ENCODE measurements at places on chromosomes 1 and 21. TPM values are rescaled to one million over a fixed set of nuclear protein-coding genes. Genes with fewer than 3 reads are reported as not detected.

Gene SLC35F3
- not detected for total RNA-seq

Gene AADACL4
- not detected for total RNA-seq

DNA sequence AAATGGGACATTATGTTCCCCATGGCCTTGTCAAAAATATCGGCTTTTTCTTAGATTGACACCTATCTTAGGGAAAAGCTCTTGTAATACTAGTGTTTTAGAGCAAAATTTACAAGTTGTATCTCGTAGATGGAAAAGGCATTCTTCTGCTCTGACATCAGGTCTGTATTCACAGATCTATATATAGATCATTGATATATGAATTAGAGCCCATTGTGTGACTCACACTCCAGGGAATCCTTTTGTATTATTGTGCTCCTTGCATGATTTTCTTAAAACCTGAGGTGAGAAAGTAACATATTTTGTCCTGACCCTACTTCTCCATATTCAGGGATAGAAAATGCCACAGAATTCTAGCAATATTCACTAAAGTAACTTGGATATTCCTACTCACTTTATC, 1160.8 kb upstream of the B3GALT2 start:
- DNase-seq, result no peak

GRCh38 chr1:51933344-51933743, 54.8 kb upstream of the NRDC start:
- no peak for DNase-seq

Gene NBPF4
- total RNA-seq, result not detected

Gene TMEM240
- 1.3 TPM for total RNA-seq

DNA sequence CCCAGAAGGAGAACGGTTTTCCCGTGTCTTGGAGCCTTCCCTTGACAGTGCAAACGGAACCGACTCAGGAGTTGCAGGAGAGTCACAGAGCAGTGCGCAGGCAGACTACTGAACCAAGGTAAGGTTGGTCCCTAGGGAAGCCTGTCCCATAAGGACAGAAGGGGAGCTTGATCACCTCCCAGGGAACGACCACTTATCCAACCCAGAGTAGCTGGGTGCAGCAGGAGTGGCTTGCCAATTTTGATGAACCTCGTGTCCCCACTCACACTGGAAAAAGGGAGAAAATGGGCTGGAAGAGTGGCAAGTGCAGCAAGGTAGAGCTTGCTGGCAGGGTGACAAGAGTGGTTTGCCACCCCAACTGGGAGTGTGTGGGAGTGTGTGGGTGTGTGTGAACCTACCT, 95.1 kb downstream of the LIPI start:
- no peak for DNase-seq

- DNase-seq, result no peak
Measured at GRCh38 chr1:175572932-175573868, 170.2 kb downstream of the TNR start.

DNA sequence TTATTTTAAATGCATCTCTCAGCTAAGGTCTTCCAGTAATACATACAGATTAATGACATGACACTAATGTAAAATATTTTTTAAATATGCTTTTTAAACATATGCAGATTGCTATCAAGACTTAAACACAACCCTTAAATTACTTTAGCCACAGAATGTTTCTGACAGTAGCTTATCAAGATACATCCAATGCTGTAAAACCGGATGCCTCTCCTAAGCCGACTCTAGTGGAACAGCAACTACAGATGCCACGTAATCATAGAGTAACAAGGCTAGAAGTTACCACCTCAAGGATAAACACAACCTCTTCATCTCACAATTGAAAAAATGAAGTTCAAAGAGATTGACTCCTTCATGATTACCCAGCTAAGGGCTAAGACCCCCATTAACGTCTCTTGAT, 68.4 kb downstream of the ZZZ3 start:
- DNase-seq, result no peak

Gene IGSF21
- total RNA-seq, result not detected

Gene IFNLR1
- total RNA-seq, result 4.1 TPM

Gene AHDC1
- 19.5 TPM for total RNA-seq

Gene SELENOF
- 74.5 TPM for total RNA-seq

Gene NBPF6
- total RNA-seq, result not detected

- DNase-seq, result no peak
Measured at GRCh38 chr21:46264046-46264689, 21.2 kb downstream of the MCM3AP start.

GRCh38 chr21:35394049-35394448, 344.9 kb upstream of the RUNX1 start:
- no peak for DNase-seq

DNA sequence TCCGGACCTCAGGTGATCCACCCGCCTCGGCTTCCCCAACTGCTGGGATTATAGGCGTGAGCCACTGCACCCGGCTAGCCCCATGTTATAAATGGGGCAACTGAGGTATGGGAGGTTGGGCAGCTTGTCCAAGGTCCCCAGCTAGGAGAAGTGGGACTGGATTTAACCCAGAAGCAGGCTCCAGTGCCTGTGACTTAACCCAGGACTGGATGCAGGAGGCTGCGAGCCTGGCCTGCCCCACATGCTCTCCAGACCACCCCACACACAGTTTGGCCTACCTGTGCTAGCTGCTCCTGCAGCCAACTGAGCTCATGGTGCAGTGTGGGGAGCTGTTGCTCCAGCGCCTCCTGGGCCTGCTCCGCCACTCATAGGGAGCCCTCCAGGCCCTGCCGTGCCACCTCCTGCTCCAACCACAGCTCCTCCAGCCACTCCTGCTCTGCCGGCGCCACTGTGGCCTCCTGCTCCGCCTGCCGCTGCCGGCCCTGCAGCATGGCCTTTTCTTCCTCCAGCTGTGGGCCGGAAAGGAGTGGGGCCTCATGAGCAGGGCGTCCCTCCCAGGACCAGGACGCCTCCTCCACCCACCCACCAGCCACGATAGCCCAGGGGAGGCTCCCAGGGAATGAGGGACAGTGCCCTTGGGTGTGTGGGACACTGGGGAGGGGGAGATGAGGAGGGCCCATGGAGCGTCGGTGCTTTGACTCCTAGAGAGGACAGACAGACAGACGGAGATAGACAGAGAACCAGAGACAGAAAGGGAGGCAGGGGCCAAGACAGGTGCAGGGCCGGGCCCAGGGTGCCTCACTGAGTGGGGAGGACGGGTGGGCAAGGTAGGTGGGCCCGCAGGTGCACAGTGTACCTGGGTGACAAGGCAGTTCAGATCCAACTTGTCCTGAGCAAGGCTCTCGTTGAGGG, 12.4 kb upstream of the NBPF1 start:
- no peak for DNase-seq

Gene PRKAA2
- total RNA-seq, result not detected

Gene REG4
- 3.1 TPM for total RNA-seq

GRCh38 chr1:26703478-26703877, 7.7 kb downstream of the ARID1A start:
- no peak for DNase-seq

DNA sequence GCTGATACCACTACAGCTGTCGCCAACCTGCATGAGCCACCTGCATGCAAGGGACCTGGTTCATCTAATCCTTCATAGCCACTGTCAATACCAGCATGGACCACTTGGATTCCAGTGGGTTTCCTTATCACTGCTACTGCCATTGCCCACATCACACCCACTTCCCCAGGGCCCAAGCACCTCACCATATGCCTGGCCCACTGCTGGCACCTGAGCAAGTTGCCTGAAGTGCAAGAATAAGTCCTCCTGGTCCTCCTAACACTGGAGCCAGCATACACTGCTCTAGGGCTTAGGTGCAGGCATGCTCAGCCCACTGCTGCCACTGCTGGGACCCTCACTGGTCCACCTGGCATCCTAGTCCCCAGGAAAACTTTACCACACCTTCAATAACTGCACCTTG, 1136.8 kb upstream of the ADGRL4 start:
- no peak for DNase-seq

DNA sequence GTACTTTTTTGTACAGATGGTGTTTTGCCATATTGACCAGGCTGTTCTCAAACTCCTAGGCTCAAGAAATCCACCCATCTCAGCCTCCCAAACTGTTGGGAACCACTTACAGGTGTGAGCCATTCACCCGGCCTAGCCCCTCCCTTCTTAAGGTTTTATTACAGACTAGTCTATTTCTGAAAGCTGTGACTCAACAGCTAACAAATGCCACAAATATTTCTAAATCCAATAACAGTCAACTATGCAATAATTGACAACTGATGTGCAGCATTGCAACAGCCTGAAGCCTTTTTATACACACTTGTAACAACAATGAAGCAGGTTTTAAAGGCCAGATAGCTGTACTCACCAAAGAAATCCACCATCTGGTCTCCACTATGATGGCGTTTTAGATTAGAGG, 51.4 kb downstream of the GRIK1 start:
- no peak for DNase-seq

GRCh38 chr1:9292361-9293240, at the start of gene SPSB1:
TSS of gene SPSB1 (plus strand) at chr1:9292894. CDS start at chr1:9355892, 62,998 bp downstream.
- peak; percentile 83 for DNase-seq

GRCh38 chr1:111454859-111455641, 5.8 kb downstream of the ATP5PB start:
- DNase-seq, result no peak

Gene AMY2A
- not detected for total RNA-seq

DNA sequence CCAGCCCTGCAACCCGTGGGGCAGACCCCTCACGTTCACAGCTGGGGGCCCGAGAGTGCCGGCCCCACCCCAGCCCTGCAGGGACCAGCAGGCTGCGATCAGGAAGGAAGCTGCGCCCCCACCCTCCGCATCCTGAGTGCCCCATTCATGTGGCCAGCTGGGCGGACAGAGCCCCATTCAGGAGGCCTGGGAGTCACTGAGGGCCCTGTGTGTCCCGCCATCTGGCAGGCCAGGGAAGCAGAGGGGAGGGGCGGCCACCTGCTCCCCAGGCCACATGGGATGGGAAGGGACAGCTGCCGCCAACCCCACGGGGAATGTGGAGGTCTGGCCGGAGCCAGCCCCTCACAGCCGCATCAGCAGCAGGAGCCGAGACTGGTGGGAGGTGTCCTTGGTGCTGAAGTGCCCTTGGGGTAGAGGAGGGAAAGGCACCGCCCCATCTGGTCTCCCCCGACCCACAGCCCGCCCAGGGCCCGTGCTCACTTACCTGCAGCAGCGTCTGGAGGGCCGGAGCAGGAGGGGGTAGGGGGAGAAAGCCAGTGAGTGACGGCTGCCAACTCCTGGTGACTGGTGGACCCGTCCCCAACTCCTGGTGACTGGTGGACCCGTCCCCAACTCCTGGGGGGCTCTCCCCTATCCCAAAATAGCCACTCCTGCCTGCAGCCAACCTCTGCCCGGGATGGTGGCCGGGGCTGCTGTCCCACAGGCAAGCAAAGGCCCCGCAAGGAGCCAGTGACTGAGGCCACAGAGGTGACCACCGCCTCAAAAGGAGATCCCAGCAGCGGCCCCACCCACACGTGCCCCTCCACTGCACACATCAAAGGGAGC, 8.7 kb downstream of the ACAP3 start:
- no peak for DNase-seq

- no peak for DNase-seq
Measured at GRCh38 chr1:72827278-72827677, 544.9 kb upstream of the NEGR1 start.

Gene FAM177B
- not detected for total RNA-seq

DNA sequence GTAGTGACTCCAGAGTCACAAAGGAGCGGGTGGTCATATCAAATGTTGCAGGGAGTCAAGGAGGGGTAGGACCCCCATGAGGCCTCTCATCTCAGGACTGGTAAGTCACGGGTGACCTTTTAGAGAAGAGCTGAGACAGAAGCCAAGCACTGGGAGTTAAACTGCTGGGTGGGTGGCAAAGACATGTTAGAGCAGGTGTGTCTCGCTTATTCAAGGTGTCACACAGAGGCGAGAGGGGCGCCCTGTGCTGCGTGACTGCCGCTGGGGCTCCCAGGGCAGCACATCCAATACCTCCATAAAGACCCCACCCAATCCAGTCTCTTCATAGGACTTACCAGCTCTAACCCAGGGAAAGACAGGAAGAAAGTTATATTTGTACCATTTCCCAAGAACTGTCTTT, 15.2 kb downstream of the CASQ2 start:
- DNase-seq, result no peak

DNA sequence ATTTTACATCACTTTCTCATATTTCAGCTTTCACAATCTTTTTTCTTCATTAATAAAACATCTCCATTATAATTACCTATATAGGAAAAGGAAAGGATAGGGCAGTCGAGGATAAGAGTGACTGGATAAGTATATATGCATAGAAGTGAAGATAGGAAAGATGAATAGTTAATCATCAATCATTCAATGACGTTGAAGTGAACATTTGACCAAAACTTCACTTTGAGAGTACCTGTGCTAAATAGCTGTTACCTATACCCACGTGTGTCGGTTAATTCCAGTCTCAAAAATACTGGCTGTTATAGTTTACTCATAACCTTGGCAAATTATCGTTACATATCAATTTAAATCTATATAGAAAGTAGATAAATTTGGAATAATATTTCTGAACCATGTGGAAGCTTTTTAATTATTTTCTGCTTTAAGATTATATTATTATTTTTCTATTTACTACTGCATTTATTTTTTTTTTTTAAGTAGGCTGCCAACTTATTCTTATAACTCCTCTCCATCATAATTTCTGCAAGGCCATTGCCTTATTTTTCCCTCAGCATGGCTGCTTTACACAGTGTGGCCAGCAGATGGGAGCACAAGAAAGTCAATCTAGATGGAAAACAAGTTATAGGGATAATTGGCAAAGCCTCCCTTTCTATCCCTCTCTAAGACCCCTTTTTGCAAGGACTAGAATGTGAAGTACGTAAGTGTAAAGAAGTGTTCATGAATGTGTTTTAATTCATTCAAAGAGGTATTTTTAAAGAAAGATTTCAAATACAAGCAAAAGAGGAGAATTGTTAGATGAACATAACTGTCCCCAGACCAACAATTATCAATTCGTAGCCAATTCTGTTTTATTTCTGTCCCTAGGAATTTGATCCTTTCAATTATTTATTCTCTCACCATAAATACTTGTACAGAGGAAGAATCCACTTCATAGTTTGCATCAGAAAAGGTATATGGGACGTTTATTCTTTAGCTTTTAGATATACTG, 290.4 kb downstream of the KCNT2 start:
- DNase-seq, result no peak

Gene GJB4
- not detected for total RNA-seq

- no peak for DNase-seq
Measured at GRCh38 chr1:226111883-226112261, 49.4 kb downstream of the H3-3A start.

- DNase-seq, result peak; percentile 28
Measured at GRCh38 chr1:29793101-29793546, 556.8 kb downstream of the PTPRU start.

Gene GNAT2
- not detected for total RNA-seq

Gene CLEC20A
- total RNA-seq, result not detected

- no peak for DNase-seq
Measured at GRCh38 chr21:45386728-45387371, 18.1 kb upstream of the COL18A1 start.

Measured in CD8-positive, alpha-beta T cell (primary cell).